T follicular helper cell (primary cell): ENCODE measurements at places on chromosomes 6 and 20.

GRCh38 chr6:91081452-91082067 lies 494.7 kb upstream of the MAP3K7 start:
- no peak for DNase-seq

DNA sequence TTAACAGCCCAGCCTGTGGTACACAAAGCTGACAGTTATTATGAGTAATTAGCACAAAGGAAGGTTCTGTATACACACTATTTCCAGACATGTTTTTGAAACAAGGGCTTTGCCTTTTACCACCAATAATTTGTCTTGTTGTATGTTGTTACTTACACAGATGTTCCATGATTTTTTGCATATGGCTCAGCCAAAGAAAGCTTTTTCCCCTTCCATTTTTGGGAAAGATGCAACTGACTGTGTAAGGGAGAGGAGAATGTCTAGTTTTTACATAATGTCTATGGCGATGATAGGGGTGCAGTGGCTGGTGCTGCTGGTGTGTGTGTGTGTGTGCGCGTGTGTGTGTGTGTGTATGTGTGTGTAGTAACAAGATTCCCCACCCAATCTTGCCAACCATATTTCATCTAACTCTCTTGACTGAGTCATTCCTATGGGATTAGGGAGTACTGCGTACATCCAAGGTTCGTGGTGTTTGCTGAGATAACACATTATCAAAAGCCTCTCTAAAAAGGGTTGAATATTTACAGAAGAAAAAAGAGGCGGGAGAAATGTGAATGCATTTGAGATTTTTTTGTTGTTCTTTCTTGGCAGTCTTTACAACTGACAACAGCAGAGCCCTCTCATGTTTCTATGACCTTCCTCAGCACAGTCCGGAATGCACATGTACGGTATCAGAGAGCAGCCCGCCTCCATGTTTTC lies 192.2 kb downstream of the GMPR start:
- DNase-seq, result no peak

- no peak for DNase-seq
Measured at GRCh38 chr6:72930556-72931132, 294.7 kb downstream of the KHDC1L start.

DNA sequence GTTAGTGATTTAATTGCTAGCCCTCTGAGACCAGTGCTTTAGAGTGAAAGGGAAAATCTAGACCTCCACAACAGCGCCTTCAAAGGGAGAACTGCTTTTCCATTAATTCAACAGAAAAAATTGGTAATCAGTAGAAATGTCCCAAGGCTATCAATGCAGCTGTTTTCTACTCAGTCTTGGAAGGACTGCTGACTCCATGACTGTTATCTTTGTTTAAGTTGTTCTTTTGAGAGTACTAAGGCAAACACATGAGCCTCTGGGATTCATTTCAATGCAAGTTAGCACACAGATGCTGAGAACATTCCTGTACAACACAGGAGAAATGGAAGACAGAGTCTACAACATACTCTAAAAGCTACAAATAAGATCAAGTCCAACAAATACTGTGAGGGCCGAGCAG lies 301.7 kb upstream of the PTCHD4 start:
- DNase-seq, result no peak

DNA sequence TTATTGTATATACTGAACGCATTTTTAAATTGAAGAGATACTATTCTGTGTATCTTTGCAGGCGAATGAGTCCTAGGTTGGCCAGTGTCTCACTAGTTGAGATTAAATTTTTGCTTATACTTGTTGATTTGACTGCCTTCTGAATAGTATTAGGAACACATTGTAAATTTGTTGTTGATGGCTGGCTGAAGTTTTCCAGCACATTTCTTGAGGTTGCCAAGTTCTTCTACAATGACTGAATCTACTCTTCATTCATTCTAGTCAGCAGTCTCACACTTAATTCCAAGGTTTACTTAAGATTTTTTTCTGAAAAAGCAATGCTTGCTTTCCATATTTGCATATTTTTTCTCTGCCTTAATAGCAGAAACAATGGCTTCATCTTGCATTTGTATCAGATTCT lies 151.7 kb downstream of the ZFAND3 start:
- no peak for DNase-seq

DNA sequence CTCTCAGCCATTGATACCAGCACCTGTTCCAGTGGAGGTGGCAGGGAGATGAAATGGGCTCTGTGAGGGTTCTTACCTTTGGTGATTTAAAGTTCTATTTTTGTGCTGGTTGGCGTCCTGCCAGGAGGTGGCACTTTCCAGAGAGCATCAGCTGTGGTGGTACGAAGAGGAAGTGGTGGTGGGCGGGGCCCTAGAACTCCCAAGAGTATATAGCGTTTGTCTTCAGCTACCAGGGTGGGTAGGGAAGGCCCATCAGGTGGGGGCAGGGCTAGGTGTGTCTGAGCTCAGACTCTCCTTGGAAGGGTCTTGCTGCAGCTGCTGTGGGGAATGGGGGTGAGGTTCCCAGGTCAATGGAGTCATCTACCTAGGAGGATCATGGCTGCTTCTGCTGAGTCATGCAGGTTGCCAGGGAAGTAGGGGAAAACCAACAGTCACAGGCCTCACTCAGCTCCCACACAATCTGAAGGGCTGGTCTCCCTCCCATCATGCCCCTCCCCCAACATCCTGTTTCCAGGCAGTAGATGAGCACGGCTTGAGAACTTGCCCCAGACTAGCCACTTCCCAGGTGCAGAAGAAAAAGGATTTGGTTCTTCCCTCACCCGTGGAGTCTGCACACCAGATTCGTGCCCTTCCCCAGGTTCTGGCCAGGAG lies 46.6 kb downstream of the MOXD1 start:
- peak; percentile 9 for DNase-seq

GRCh38 chr20:17659801-17660200 lies 22.2 kb downstream of the RRBP1 start:
- no peak for DNase-seq

- DNase-seq, result no peak
Measured at GRCh38 chr20:2984956-2985661, 58.3 kb upstream of the GNRH2 start.

DNA sequence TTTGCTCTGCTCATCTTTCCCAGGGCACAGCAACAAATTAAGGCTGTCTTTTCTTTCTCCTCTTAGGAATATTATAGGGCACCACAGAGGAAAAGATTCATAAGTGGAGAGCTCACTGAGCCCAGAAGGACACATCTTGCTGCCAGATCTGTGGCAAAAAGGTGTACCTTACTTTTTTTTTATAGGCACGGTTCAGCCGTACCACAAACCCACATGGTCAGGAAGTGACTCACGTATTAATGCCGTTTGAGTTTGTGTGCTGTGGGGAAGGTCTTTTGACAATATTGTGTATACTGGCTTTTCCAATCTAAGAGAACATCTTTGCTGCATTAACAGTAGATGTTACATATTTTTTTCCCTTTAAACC lies 28.4 kb downstream of the PAQR8 start:
- DNase-seq, result peak; percentile 63

GRCh38 chr20:4465855-4466545 lies 255.7 kb upstream of the PRND start:
- no peak for DNase-seq

DNA sequence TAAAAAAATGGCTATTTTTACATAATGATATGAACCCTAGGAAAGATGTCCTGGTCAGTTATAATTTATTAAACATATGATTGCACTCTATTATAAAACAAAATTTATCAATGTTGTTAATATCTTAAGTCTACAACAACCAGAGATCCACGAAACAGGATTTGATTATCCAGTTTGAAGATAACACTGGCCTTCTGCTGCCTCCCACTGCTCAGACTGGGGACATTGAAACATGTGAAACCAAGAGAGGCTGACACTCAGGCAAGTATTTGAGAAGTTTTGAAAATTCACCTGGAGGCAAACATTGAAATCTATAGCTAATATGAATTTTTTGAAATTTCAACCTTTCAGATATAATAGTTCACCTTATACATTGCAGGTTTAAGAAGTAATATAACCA lies 219.3 kb upstream of the HSF2 start:
- no peak for DNase-seq

DNA sequence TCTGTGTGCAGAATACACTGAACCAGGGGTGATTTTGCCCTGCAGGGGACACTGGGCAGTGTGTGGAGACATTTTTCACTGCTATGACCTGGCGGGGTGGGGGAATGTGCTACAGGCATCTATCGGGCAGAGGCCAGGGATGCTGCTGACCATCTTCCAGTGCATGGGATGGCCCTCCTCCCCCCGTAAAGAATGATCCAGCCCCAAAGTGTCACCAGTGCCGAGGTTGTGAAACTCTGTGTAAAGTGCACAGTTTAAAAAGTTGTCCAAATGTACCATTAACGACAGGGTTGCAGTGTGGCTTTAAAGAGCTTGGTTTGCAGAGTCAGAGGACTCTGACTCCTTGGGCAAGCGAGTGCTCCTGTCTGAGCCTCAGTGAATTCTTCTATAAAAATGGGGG lies 72.1 kb downstream of the SULF2 start:
- no peak for DNase-seq

DNA sequence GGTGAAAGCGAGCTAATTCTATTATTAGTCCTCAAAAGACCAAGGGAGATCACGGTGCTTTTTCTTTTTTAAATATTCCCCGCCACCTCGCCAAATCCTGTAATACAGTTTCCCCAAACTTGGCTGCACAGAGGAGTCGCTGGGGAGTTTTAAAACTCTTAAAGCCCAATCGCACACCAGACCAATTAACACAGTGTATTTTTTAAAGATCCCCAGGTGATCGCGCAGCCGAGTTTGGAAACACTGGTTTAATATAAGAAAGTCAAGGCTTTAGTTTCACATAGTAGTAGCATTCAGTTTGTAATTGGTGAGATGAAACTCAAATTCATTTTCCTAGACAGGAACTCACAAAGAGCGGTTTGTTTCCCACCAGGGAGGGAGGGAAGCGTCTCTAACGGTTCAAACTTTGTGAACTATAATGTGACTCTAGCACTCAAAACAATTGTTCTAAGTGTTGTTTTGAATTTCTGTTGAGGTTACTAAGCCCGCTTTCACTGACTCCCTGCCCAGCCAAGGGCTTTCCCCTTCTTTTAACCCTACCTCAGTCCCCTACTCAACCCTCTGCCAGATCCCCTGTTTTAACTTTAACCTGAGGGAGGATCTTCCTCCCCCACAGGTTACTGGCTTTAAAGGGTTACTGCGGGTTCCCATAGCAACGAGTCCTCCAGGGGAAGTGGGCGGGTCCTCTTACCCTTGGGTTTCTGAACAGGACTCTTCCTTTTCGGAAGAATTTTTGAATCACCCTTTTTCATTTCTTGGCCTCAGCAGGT lies 25.7 kb upstream of the BTBD3 start:
- DNase-seq, result no peak
